ENCODE measurements at places on chromosomes 7 and 10.

GRCh38 chr7:9498303-9498702 is 1064.9 kb downstream of the NXPH1 start:
- no peak for DNase-seq

DNA sequence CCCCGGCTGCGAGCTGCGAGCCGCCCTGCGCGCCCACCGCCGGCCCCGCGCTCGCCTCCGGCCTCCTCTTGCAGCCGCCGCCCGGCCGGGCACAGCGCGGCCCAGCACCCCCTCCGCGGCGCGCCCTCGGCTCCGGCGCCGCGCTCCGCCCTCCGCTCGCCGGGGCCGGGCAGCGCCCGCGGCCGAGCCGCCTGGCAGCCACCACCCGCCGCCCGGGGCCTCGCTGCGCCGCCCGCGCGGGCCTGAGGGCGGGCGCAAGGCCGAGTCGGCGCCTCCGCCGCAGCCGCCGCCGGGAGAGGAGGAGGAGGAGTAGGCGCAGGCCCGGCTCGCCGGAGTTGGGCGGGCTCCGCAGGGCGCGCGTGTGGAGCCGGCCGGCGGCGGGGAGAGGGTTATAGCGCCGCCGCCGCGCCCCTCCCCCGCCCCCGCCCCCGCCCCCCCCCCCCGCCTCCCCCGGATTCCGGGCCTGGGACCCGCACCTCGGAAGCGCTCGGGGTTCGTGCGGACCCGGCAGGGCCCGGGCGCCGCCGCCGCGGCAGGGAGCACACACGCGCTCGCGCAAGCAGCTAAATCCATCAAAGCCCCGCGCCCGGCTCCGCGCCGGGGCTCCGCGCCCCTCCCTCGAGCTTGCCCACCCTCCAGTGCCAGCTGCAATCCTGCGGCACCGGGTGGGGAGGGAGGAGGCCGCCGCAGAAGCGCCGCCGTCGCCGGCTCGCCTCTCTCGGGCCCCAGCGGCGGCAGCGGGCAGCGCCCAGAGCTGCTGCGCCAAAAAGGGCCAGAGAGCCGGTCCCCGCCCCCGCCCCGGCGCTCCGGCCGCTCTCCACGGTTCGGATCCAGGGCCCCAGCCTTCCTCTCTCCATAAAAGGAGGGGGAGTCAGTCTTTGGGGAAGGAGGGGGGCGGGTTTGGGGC is at the start of gene PDGFA:
Gene PDGFA, minus strand, starts transcription at position 363 of the 907 bp plus-strand sequence. CDS start 845 bp downstream, outside the sequence.
- DNase-seq, result no peak

GRCh38 chr7:94003446-94004023 is 620 bp downstream of the BET1 start:
- DNase-seq, result no peak

DNA sequence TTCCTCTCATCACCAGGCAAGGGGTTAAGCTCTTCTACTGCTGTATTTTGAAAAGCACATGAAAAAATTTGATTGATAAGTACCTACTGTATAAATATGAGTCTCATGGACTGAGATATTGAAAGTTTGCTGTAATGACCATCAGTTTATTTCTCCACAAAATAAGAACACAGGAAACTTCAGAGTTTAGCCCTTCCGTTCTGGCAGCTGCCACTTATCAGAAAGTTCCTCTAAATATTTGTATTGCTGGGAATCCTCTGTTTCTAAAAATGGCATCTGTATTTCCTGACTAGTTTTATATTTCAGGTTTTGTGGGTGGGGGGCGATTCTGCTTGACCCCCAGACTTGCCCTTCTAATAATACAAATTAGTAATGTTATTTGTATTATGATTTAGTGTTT is 92.0 kb downstream of the LYZL2 start:
- no peak for DNase-seq

DNA sequence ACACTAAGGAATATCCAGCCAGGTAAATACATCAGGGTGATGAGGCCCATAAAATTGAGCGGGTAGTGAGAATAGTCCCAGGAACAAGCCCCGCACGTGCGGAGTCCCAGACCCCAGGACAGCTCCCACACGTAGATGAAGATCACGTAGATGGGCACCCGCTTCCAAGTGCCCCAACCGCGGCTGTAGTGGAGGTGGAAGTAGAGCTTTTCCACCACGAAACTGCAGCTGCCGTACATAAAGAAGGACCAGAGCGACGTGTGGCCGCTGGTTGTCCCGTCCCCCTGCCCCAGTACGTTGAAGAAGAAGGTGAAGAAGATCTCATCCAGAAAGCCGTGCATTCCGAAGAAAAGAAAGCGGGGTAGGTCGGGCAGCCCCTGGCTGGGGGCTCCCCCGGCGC is 948 bp downstream of the TMEM229A start:
- DNase-seq, result no peak

DNA sequence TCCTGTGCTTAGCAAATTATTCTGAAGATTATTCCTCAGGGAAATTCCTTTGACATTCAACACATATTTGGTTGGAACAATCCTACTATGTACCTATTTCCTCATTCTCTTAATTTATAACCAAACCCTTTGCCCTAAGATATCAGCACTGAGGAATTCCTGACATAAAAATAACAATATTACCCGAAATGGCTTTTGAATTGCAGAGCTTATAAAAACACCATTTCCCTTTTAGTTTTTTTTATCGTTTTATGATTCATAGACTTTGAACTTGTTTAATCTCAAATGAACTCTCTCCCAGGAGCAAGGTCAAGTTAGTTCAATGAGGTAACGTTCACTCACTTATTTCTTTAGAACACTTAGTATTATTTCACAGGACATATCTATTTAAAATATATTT is 7.7 kb upstream of the ABCB1 start:
- no peak for DNase-seq

DNA sequence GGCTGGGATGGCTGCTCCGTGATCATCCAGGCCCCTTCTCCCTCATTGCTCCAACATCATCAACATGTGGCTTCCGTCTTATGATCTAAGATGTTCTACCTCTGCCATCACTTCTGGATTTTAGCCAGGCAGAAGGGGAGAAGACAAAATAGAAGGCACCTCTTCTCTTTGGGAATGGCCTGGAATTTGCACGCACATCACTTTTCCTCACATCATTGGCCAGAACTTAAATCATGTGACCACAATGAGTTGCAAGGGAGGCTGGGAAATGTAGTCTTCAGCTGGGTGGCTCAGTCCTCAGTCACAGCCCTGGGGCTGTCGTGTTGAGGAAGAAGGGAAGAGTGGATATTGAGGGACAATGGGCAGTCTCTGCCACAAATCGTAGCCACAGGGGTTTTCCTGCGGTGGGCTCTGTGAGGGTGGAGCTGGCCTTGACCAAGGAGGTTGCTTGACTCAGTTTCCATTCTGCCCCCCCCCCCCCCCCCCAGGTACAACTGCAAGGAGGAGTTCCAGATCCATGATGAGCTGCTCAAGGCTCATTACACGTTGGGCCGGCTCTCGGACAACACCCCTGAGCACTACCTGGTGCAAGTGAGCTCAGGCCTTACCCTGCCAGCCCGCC is 50.3 kb downstream of the PALD1 start:
- no peak for DNase-seq

DNA sequence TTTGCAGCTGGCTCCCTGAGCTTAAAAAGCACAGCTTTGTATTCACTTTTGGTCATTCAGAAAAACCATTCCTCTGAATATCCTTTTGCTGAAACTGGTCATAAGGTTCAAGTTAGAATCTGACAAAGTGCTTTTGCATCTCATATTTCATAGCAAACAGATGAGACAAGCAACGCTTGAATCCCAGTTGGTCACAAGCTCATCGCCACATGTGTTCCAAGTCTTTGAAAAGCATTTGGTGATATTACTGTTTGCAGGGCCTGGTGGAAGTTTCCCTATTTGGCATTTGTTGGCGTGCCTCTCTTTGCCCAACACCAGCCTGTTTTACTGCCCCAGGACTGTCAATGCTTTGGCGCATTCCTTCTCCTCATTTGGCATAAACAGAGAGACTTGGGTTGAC is 10.3 kb downstream of the TACC2 start:
- no peak for DNase-seq

DNA sequence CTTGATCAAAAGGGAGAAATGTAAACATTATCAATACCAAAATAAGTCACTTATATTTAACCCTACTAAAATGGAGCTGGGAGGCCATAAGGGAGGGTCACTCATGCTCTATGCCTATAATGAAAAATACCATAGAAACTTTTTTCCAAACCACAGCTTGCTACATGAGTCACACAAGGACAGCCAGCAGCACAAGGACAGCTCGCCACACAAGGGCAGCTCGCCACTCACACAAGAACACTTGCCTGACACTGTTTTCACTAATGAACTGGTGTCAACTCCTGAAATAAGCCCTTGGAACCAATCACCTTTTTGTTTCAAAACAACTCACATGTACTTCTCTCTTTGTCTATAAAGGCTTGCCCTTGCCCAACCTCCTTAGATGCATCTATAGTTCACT is 43.3 kb downstream of the FRMPD2 start:
- no peak for DNase-seq

DNA sequence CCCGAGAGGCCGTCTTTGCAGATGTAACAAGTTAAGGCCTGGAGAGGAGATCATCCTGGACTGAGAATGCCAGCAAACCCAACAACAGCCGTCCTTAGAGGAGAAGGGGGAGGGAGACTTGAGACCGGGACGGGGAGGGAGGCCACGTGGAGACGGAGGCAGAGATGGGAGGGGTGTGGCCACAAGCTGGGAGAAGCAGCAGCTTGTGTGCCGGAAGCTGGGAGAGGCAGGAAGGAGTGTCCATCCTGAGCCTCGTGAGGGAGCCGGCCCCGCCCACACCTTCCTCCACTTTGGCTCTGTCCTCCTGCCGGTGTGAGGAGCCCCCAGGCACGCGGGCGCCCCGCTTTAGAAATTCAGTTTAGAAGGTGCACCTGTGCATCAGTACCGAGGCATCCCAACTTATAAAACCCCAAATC is 95.7 kb downstream of the DNAJB6 start:
- DNase-seq, result no peak

- no peak for DNase-seq
Measured at GRCh38 chr7:139718859-139719258, 58.9 kb downstream of the HIPK2 start.

DNA sequence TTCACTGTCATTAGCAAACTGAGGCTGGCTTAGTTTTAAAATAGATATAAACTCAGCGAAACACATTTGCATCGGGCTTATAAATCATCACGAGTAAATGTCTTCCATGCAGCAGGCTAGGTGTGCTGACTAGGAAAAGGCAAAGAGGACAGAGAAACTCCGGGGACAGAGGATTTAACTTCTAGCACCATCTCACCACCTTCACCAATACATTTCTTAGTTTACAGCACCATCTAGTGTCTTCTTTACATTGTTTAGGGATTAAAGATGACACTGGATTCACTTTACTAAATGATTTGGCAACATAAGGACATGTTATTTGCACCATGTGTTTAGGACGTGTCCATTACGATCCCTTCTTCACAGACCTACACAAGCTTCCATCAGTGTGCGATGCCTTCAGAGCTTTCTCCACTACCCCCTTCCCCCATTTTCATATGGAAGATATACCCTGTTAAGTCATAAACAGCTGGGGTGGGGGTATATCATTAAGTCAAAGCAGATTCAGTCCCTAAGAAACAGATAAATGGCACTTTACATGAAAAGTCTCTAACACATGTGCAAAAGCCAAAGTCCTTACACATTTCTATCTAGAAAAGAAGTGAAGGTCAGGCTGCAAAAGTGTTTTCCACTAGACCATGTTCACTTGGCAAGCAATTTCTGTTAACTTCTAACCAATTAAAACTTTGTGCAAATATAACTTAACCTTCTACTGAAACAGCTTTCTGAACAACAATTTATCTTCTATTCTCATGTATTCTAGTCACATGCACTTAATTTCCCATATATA is 103.3 kb downstream of the GRB10 start:
- DNase-seq, result peak; percentile 72

DNA sequence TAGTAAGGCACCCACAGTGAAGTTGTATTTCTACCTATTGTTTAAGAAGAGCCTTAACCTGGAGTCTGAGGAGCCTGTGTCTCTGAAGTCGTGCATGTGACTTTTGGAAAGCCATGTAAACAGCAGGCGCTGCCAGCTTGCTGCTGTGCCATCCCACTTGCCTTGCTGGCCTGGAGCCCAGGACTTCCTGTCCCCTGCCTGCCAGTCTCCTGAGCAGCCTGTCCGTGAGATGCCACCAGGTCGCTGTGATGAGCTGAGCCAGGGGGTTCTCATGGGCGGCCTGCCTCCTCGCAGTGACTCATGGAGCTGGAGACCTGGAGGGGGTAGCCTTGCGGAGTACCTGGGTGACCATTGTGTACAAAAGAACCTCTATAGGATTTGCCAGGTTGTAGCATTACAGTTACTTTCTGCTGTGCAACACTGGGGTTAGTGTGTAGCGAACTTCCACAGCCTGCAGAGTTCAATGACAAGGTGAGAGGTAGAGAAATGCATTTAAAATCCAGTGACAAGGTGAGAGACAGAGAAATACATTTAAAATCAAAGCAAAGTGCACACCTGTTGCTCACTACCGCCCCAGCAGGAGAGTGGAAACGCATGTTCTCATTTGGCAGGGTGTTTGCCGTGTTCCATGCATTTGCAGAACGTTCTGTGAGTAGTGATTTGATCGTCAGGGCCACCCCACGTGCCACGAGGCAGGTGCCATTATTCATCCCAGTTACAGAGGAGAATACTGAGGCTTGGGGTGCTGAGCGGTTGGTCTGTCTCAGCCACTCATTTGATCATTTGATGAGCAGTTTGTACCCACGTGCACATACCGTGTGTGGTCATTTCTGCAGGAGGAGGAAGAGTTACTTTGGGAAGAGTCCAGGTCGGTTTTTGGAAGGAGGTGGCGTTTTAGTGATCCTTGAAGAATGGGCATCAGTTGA is 36.6 kb upstream of the BHLHA15 start:
- no peak for DNase-seq
